ENCODE measurements at places on chromosomes 6 and 20.

GRCh38 chr20:60095456-60095855, 137.2 kb downstream of the CDH26 start:
- no peak for DNase-seq

DNA sequence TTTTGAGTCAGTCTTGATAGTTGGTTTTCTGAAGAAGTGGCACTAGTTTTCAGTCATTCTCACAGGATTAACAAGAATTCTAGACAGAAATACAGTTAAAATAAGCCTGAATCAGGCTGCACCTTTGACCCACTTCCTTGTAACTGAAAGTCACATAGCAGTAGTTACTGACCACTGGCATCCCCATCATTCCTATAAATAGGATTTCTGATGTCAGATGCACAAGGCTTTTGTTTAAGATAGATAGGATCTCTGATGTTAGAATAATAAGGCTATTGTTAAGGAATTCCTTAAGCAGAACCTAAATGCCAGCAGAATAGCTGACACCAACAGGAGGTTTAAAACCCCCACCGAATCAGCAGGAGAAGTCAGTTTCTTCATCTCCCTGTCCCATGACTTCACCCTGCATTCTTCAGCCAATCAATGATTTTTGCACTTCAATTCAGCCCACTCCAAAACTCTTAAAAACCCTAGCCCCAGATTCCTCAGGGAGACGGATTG, 30.6 kb upstream of the ZBTB24 start:
- no peak for DNase-seq

DNA sequence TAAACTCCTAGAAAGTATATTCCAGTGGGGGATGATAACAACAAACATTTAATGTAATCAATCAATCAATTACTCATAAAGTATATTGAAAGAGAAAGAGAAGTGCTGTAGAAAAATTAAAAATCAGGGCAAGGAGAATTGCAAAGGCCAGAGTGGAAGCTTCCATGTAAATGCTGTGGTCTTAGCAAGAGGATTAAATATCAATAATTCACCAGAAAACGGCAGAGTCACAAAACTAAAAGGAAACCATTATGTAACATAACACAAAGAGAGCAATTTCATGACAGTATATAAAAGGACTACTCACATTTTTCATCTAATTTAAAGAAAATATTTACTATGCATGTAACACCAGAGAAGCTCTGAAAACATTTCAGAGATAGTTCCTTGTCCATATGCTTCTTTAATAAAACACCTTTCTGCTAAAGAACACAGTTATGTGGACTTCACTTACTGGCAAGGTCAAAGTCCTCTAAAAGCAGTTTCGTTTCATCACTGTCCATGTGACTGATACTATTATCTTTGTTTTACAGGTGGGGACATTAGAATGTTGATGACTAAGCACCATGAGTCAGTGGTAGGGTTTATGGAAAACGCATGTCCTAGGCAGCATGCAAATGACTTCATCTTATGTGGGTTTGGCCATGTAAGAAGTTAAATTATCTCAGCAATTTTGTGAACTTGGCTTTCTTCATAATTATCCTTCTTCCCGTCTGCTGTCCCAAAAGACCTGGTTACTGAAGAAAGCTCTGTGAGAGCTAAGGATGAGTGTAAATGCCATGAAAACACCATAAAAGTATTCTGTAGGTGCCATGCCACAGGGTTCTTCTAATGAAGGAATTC, 185.8 kb upstream of the TENT5A start:
- DNase-seq: no peak

DNA sequence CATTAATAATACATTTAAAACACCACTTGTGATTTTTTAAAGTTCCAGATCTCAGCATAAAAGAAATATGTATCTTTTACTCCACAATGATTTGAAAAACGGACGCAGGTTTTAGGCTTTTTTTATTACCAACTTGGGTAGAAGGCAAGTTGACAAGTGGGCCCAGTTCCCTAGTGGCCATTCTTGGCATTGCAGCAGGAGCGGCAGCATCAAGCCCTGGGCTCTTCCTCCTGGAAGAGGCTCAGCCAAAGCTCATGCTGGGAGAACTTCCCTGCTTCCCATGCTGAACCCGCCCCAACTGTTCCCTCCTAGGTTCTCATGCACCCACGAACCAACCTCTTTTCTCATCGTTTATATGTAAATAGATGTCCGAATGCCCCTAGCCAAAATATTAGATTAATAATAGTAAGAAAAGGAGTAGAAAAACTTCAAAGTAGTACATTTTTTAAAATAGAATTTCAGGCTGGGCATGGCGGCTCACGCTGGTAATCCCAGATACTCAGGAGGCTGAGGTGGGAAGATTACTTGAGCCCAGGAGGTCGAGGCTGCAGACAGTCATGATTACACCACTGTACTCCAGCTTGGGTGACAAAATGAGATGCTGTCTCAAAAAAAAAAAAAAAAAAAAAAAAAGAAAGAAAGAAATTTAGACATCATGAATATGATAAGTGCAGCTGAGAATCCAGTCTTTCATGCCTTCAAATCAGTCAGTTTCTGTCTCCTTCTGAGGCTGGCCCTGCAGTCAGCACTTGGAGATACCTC, 18.2 kb upstream of the MYB start:
- DNase-seq: peak; percentile 34

- no peak for DNase-seq
These were observed 53.0 kb downstream of the FARS2 start for GRCh38 chr6:5314191-5314865.

- no peak for DNase-seq
These were observed 40.4 kb downstream of the CEBPB start for GRCh38 chr20:50230871-50231560.

Data from progenitor cell of endocrine pancreas (in vitro differentiated cells).